Activated naive CD8-positive, alpha-beta T cell treated with anti-CD3 and anti-CD28 coated beads, Interleukin-2, amount 10 ng/mL, durations not matched to agents 7 days and 5 days (primary cell): ENCODE measurements at places on chromosomes 11 and 22. TPM values are rescaled to one million over a fixed set of nuclear protein-coding genes. Genes with fewer than 3 reads are reported as not detected.

GRCh38 chr11:28110821-28111200 lies 2.6 kb downstream of the METTL15 start:
- peaks cover 35% of the 10 kb centered on the region for H3K4me1 ChIP-seq
- peak overlapping the region; percentile 91 for H3K27ac ChIP-seq
- DNase-seq = no peak
- H3K36me3 ChIP-seq = peaks cover 13% of the 10 kb centered on the region

- no peak overlapping the region for H3K4me3 ChIP-seq
- no peak overlapping the region for H3K27ac ChIP-seq
- H3K4me1 ChIP-seq = peaks cover 20% of the 10 kb centered on the region
- no peak for DNase-seq
- no peaks in the 10 kb centered on the region for H3K27me3 ChIP-seq
Measured at GRCh38 chr11:44604171-44604581, 38.7 kb downstream of the CD82 start.

- H3K36me3 ChIP-seq = no peaks in the 10 kb centered on the region
- H3K4me3 ChIP-seq = no peak overlapping the region
- no peak for DNase-seq
- H3K27me3 ChIP-seq = no peaks in the 10 kb centered on the region
- peaks cover 2% of the 10 kb centered on the region for H3K4me1 ChIP-seq
Measured at GRCh38 chr11:130131961-130132850, 27.4 kb upstream of the ST14 start.

GRCh38 chr22:39135092-39135896 lies 17.2 kb downstream of the CBX7 start:
- no peaks in the 10 kb centered on the region for H3K27me3 ChIP-seq
- no peak overlapping the region for H3K4me3 ChIP-seq
- H3K36me3 ChIP-seq = no peaks in the 10 kb centered on the region
- DNase-seq = peak; percentile 55

DNA sequence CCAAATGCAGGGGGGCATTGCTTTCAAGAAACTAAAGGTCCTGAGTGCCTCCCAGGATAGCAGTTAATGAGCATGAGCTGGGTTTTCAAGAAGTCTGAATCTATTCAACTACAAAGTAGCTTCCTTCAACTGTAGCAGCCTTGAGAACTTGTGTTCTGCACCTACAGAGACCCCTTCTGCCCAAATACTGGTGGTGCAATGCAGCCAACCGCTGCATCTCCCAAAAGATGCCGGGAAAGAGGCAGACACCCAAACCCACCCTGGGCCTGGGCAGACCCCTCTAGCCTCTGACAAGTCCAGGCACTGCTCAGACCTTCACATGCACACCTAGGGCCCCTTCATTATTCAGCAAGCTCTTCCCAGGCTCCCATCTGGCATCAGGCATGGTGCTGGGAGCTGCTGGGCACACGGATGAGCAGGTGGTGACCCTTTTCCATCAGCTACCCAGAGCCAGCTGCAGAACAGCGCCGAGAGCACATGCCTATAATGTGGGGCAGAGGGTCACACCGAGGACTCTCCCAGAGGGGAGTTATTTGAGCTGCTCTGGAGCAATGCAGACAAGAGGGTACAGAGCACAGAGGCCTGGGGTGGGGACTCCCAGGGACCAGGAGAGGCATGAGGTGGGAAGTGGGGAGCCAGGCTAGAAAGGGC lies 44.9 kb upstream of the ETS1 start:
- no peak overlapping the region for H3K4me3 ChIP-seq
- H3K27me3 ChIP-seq = no peaks in the 10 kb centered on the region
- DNase-seq = no peak
- no peak overlapping the region for H3K27ac ChIP-seq

GRCh38 chr11:86292912-86293616 lies 9.0 kb upstream of the HIKESHI start:
- H3K36me3 ChIP-seq = peaks cover 10% of the 10 kb centered on the region
- peak overlapping the region; percentile 36 for H3K4me3 ChIP-seq
- peaks cover 23% of the 10 kb centered on the region for H3K4me1 ChIP-seq
- H3K27me3 ChIP-seq = no peaks in the 10 kb centered on the region

- no peaks in the 10 kb centered on the region for H3K4me1 ChIP-seq
- H3K27me3 ChIP-seq = no peaks in the 10 kb centered on the region
- no peak overlapping the region for H3K27ac ChIP-seq
- no peak for DNase-seq
- no peaks in the 10 kb centered on the region for H3K36me3 ChIP-seq
Measured at GRCh38 chr22:33658775-33659174, 261.5 kb downstream of the LARGE1 start.

POU2F3 gene
- total RNA-seq = not detected

DNA sequence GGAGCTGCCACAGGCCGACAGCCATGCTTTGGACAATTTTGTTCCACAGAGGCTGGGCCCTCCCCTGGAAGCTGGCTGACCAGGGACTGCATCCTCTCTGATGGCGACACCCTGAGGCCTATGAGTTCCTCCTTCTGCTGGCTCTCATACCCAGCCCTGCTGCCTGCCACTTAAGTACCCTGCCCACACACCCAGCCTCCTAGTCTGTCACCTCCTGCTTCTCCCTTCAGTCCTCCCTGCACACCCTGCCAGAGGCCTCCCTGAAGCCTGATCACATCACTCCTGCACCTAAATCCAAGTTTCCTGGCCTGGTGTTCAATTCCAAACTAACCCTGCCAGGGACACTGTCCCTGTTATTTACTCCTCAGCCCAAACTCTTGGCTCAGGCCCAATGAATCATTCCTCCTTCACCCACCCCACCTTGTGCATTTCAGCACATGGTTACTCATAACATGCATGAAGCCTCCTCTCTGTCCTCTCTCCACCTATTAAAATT lies 136.7 kb upstream of the NECTIN1 start:
- H3K27me3 ChIP-seq = peaks cover 10% of the 10 kb centered on the region
- no peaks in the 10 kb centered on the region for H3K36me3 ChIP-seq
- H3K4me1 ChIP-seq = no peaks in the 10 kb centered on the region
- no peak overlapping the region for H3K4me3 ChIP-seq
- DNase-seq = no peak

- H3K36me3 ChIP-seq = no peaks in the 10 kb centered on the region
- no peaks in the 10 kb centered on the region for H3K27me3 ChIP-seq
- no peak overlapping the region for H3K4me3 ChIP-seq
- no peaks in the 10 kb centered on the region for H3K4me1 ChIP-seq
- DNase-seq = no peak
Measured at GRCh38 chr11:106681435-106681834, 336.8 kb downstream of the GUCY1A2 start.

HSPA8 gene
- total RNA-seq = 1,098 TPM

- no peak overlapping the region for H3K4me3 ChIP-seq
- no peak overlapping the region for H3K27ac ChIP-seq
- no peaks in the 10 kb centered on the region for H3K36me3 ChIP-seq
- peaks cover 4% of the 10 kb centered on the region for H3K27me3 ChIP-seq
- DNase-seq = no peak
Measured at GRCh38 chr11:112455791-112456190, 195.1 kb upstream of the PLET1 start.

DNA sequence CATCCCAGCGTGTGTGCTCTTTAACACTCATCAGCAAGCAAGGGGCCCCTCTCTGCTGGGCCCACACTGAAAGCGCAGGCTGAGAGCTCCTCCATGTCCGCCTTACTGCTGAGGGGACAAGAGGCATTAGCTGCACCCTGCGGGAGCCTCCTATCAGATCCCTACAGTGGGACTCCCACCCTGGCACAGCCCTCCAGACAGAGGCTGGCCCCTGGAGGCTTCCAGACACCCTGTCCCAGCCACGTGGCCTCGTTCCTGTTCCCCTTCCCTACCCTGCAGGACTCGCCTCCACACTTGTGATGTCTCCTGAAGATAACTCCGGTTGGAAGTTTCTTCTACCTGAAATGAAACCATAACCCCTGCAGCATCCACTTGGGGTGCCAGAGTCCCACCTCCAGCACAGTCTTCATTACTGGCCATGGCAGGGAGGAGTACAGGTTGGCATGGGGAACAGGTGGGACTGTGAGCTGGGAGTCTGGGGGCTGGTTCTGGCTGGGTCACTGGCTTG lies 5.0 kb upstream of the SH3BP1 start:
- DNase-seq = no peak
- H3K27ac ChIP-seq = peak overlapping the region; percentile 99
- peaks cover 7% of the 10 kb centered on the region for H3K36me3 ChIP-seq
- H3K27me3 ChIP-seq = no peaks in the 10 kb centered on the region
- peak overlapping the region; percentile 82 for H3K4me3 ChIP-seq

MUC2 gene
- total RNA-seq = not detected

TUBA8 gene
- total RNA-seq = 0.99 TPM

GRCh38 chr11:47329987-47330931 lies 22.2 kb downstream of the MYBPC3 start:
- no peak overlapping the region for H3K27ac ChIP-seq
- peaks cover 16% of the 10 kb centered on the region for H3K36me3 ChIP-seq
- no peaks in the 10 kb centered on the region for H3K4me1 ChIP-seq
- no peaks in the 10 kb centered on the region for H3K27me3 ChIP-seq
- DNase-seq = no peak
- H3K4me3 ChIP-seq = no peak overlapping the region

RNF169 gene
- 20.8 TPM for total RNA-seq

GRCh38 chr11:35661534-35661933 lies 1.0 kb upstream of the TRIM44 start:
- H3K27me3 ChIP-seq = peaks cover 14% of the 10 kb centered on the region
- peaks cover 29% of the 10 kb centered on the region for H3K36me3 ChIP-seq
- peaks cover 30% of the 10 kb centered on the region for H3K4me1 ChIP-seq
- peak overlapping the region; percentile 95 for H3K27ac ChIP-seq

DNA sequence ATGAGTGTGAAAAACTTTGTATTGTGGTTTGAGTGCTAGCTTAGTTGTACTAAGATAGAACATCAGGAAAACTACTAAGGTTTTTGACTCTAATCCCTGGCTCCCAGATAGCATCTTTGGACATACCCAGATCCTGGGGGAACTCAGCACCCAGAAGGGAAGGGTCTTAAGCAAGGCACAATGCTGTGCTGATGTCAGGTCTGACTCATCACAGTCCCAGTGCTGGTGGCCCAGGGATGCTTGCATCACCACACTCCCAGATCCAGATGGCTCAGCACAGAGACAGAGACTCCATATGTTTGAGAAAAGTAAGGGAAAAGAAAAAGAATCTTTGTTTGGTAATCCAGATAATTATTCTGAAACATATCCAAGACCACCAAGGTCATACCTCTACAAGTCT lies 18.3 kb upstream of the OR56A3 start:
- H3K27me3 ChIP-seq = no peaks in the 10 kb centered on the region
- no peak overlapping the region for H3K27ac ChIP-seq
- no peaks in the 10 kb centered on the region for H3K36me3 ChIP-seq
- no peaks in the 10 kb centered on the region for H3K4me1 ChIP-seq

- no peak for DNase-seq
- no peaks in the 10 kb centered on the region for H3K36me3 ChIP-seq
- no peak overlapping the region for H3K27ac ChIP-seq
- peaks cover 8% of the 10 kb centered on the region for H3K4me1 ChIP-seq
- H3K27me3 ChIP-seq = no peaks in the 10 kb centered on the region
- no peak overlapping the region for H3K4me3 ChIP-seq
Measured at GRCh38 chr11:86186386-86186785, 58.2 kb upstream of the EED start.

DNA sequence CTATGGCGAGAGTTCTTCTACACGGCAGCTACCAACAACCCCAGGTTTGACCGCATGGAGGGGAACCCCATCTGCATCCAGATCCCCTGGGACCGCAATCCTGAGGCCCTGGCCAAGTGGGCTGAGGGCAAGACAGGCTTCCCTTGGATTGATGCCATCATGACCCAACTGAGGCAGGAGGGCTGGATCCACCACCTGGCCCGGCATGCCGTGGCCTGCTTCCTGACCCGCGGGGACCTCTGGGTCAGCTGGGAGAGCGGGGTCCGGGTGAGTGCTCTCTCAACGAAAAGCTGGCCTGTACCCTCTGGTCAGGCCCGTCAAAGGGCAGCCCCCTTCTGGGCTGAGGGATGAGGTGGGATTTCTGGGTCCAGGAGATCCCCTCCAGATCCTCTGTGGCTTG lies 15.9 kb upstream of the MAPK8IP1 start:
- no peaks in the 10 kb centered on the region for H3K4me1 ChIP-seq
- H3K27me3 ChIP-seq = no peaks in the 10 kb centered on the region
- DNase-seq = no peak

TECTA gene
- total RNA-seq = 0.23 TPM

- H3K4me3 ChIP-seq = no peak overlapping the region
- H3K27ac ChIP-seq = no peak overlapping the region
- peaks cover 1% of the 10 kb centered on the region for H3K4me1 ChIP-seq
- DNase-seq = no peak
- no peaks in the 10 kb centered on the region for H3K36me3 ChIP-seq
- peaks cover 3% of the 10 kb centered on the region for H3K27me3 ChIP-seq
Measured at GRCh38 chr11:86500500-86501140, 125.9 kb downstream of the CCDC81 start.

GRCh38 chr22:40215266-40215665 lies 37.5 kb downstream of the TNRC6B start:
- no peak for DNase-seq
- H3K4me1 ChIP-seq = peaks cover 73% of the 10 kb centered on the region
- H3K27me3 ChIP-seq = no peaks in the 10 kb centered on the region
- H3K36me3 ChIP-seq = peaks cover 19% of the 10 kb centered on the region
- H3K4me3 ChIP-seq = peak overlapping the region; percentile 59
- H3K27ac ChIP-seq = peak overlapping the region; percentile 77

DNA sequence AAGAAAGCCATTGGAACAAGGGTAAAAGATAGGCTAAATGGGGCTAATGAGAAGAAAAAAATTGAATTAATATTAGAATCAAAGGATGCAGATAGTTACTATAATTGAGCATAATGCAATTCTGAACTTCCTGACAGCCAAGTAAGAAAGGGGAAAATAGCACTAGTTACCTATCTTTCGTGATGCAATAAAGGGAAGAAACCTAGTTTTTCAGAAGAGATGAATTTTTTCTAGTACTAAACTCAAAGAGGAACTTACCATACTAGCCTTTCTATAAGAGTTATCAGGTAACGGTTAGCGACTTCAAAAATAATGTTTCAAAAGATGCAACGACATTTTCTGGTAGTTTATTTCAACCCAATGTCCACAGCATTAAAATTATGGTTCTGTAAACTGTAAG lies 8.8 kb upstream of the WT1 start:
- H3K4me3 ChIP-seq = no peak overlapping the region
- H3K27me3 ChIP-seq = peaks cover 44% of the 10 kb centered on the region
- peaks cover 3% of the 10 kb centered on the region for H3K4me1 ChIP-seq
- H3K27ac ChIP-seq = no peak overlapping the region
